ENCODE measurements at places on chromosomes 7 and 10.

DNA sequence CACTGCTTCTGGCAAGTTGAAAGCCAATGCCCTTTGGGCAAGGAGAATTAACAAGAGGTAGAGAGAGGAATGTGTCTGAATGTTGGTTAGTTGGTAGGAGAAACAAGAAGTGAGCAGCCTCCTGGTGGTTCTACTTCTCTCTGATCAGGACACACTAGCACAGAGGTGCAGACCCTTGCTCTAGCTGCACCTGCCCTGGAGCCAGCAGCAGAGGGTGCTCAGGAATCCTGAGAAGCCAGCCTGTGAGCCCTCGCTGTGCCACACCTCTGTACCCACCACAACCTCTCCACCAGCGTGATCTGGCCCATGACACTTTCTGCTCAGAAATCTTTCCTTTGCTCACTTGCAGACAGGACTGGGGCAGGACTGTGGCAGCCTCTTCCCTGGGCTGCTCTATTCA lies 364.7 kb downstream of the RPS24 start:
- DNase-seq, result no peak

GRCh38 chr10:20369863-20370736 lies 527.0 kb downstream of the NEBL start:
- DNase-seq, result no peak

DNA sequence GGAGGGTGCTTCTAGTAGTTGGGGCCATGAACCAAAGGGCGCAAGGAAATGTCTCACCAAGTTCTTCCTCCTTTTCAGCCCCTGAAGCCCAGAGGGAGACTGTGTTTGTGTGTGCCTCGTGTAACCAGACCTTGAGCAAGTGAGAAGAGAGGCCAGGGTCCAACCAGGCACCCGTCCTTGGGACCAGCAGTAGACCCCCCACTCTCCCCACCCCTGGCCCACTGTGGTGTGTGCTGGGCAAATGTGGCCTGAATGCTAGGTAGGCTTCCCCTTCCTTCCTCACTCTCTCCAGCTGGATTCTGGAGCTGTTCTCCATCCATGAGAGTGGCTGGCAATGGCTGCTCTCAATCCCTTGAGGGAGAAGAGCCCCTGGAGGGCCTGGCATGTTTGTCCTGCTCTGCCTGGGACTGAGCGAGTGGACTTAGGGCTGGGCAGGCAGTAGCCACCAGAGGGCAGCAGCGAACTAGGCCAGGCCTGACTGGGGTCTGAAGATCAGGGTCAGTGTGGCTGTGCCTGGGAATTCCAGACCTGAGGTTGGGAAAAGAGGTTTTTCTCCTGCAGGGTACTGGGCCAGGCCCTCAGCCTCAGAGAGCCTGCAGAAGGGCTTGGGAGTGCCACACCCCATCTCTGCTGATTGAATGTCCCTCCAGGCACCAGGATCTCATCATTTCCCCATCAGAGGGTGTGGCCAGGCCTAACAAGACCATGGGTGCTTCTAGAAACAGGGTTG lies 12.5 kb downstream of the SFRP5 start:
- peak; percentile 4 for DNase-seq

DNA sequence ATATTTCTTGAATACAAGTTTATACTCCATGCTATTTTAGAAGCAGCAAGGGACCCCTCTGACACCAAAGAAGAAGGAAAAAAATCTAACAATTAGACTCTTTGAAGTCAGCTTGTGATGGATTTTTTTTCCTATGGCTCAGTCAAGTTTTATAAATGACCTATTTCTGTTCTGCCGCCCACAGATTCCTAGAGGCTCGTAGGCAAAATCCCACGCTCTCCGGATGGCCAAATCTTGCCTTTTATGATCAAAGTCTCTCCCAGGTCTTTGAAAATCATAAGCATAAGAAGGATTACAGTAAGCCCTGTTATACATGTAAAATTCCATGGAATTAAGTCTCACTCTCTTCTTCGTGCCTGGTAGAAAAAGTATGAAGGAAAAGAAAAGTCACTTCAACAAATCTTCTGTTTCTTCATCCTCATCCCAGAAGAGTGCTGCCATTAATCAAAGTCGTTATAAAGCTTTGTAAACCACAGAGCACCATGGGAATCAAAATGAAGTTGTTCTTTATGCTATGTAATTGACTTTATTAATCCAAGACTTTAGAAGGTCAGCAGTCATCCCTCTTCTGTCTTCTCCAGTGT lies 33.1 kb downstream of the ASB13 start:
- no peak for DNase-seq

DNA sequence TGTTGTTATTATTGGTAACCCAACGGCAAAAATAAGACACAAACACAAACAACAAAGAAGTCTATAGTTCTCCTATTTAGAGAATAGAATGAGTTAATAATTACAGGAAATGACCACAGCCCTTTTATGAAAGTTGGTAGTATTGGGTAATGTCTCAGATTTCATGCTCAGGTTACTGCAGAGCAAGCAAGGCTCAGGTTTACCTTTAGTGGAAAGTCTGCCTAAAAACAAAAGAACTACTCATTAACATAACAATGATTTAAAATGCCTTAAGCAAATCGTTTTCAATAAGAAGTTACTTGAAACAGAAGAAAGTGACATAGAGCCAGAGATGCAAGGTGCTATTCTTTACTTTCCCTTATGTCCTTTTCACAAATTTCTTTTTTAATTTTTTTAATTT lies 441.2 kb downstream of the PLXDC2 start:
- DNase-seq, result no peak

GRCh38 chr10:79244068-79244442 lies 103.2 kb upstream of the PPIF start:
- DNase-seq, result no peak

DNA sequence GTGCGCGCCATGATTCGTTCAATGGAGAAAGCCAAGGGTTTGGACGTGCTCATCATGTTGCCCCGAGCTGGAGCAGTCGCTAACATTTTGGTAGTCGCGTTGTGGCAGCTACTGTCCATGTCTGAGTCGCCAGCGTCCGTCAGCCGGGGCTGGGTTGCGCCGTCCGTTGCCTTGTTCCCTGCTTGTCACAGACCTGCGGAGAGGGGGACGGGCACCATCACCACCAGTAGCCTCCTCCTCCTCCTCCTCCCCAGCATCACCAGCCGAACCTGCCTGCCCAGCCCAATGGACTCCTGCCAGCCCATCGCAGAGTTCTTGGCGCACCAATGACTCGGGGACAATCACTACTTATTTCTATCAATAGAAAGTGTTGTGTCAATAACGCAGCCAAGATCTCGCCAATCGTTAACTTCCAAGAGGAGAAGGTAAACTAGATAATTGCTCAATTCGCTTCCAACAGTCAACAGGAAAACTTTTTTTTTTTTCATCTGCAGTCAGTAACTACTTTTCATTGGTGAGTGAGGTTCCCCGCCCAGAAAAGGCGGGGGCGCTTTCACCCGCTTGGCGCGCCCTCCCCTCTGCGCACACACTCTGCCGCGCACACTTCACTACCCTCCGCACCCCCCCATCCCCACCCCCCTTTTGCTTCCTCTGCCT lies at the start of gene FEZF1:
TSS of gene FEZF1 (minus strand) at position 432 of the 657 bp plus-strand sequence. CDS start at position 119, 313 bp downstream.
- DNase-seq, result peak; percentile 36

GRCh38 chr10:15228426-15228825 lies 59.9 kb upstream of the NMT2 start:
- no peak for DNase-seq

GRCh38 chr7:92644406-92645113 lies 54.4 kb upstream of the FAM133B start:
- no peak for DNase-seq

DNA sequence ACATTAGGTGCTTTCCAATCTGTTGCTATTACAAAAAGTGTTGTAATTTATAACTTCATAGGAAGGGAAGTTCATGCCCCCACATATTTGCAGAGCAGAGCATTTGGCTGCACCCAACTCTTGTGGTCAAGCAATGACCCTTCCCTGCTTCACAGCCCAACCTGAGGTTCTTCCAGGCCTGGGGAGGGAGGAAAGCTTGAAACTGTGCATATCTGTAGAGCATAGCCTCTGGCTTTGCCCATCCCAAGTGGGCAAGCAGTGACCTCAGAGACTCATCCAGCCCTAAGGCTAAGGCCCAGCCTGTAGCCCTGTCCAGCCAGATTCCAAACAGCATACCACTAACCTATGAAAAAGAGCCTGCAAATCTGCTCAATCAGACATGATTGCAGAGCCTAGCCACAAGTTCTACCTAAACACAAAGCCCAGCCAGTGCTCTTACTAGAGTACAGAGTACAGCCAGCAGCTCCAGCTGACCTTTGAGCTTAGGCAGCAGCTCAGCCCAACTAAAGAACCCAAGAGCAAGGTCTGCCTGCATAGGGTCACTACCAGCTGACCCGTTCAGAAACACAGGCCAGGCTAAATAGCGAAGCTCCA lies 14.4 kb upstream of the GSTK1 start:
- no peak for DNase-seq

- DNase-seq, result no peak
Observed at GRCh38 chr7:42714356-42714755, 197.5 kb downstream of the C7orf25 start.

- DNase-seq, result no peak
Observed at GRCh38 chr7:103636153-103636552, 190.1 kb upstream of the SLC26A5 start.

GRCh38 chr7:92875719-92876118 lies 39.3 kb upstream of the CDK6 start:
- DNase-seq, result no peak

DNA sequence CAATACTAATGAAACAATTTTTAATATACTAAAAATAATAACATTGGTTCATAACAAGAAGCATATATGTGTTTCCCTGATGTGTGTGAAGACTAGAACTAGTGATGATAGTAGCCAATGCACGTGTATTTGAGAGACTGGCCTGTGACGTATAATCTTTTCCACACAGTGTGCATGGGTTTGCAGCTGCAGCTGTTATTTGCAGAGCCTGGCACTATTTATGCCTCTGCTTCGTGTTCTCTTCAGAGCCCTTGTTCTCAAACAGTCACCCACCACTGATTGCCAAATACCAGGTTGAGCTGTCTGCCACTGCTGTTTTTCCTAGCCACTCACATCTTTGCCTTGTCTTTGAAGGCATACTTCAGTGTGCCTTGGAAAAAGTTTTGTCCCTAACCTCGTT lies 531.7 kb downstream of the ETV1 start:
- DNase-seq, result no peak

GRCh38 chr7:150977382-150978125 lies 567 bp downstream of the KCNH2 start:
- DNase-seq, result no peak

DNA sequence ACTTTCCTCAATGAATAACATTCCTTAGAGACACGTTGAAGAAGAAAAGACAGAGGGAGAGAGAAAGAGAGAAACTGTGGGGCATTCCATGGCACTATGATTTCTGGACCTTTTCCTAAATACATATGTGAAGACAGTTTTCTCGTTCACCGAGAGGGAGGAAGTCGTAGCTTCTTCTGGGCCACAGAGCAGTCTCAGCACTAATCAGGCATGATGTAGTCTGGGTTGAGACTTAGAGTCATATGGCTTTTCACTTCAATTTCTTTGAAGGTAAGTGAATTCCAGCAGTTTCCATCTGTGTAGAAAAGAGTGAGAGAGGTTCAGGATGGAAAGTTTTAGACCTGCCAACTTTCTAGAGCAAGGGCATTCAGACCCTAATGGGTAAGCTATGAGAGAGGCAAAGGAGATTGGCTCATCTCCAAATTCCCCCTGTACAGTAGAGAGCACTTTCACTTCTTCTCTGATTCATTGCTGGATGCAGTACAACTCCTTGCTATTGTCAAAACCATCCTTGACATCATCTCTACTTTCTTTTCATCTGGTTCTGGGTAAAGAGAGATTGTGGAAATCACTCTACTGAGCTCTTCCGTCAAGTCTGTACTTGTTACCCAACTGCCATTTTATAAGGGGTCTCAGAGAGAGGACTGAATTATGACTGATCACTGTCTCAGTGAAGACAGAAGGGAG lies 31.5 kb upstream of the OR9A4 start:
- DNase-seq, result no peak

DNA sequence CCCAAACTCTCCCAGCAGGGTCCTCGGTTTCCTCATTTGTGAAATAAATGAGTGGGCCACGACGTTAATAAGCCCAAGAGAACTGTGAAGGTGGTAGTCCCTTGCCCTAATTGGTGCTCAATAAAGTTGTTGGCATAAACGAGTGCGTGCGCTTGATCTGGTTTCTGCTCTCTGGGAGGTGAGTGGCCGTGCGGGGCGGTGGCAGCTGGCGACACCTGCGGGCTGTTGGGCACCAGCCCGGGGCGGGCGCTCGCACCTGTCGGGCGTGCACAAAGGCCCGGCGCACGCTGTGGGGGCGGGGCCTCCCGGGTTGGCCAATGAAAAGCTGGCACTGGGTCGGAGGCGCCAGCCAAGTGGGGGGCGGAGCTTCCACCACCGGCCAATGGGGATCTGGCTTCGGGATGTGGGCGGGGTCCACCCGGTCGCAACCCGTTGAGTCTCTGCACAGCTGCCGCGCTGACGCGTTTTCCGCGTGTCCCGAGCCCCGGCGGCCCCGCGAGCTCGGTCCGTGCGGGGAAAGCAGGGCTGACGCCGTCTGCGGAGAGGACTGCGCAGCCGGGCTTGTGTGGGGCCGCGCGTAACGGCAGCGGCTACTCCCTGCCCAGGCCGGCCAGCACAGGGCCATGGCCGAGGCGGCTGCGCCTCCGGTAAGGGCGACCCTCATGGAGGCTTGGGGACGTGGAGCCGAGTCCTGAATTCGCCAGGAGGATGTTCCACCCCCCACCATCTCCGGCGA lies 23.0 kb downstream of the ZNF783 start:
- peak; percentile 72 for DNase-seq

DNA sequence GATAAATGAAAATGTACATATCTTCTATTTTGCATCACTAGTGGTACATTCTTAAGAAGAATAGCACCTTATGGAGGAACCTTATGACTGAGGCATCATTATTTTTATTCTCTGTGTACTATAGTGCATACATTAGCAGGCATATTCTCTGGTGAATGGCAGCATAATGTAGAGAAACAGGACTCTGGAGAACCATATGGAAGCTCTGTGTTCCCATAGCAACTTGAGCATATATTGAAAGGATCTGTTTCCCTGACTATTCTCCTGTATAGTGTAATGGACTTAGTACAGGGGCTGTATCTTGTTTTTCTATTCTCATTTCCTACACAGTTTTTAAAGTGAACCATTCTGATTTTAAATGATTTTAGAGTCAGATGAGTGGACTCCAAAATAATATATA lies 128.4 kb upstream of the SMIM30 start:
- no peak for DNase-seq

DNA sequence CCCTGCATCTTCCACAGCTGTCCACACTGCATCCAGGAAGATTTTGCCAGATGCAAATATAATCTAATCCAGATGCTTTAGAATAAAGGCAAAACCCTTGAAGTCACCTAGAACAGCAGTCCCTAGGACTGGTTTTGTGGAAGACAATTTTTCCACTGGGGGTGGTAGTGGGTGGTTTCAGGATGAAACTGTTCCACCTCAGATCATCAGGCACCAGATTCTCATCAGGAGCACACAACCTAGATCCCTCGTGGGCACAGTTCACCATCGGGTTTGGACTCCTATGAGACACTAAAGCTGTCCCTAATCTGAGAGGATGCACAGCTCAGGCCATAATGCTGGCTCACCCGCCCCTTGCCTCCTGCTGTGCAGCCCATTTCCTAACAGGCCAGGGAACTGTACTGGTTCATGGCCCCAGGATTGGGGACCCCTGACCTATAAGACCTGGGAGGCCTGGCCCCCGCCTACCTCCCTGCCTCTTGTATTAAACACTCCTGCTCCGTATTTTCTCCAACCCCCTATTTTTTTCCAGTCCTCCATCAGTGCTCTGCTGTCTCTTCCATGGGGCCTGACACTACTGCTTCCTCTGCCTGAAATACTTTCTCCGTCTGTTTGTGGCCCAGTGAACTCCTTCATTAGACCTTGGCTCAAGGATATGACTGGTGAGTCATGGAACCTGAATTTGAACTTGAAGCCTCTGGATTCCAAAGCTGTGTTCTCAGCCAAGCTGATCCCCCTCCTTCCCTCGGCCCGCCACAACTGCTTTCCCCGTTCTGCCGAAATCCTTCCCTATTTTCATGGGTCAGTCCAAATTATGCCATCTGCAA lies 79.9 kb upstream of the RHEB start:
- DNase-seq, result no peak

Data from NCI-H1436 treated with DMSO at 0.1 percent for 48 hours (cell line).